Caco-2 (cell line): ENCODE measurements at places on chromosomes 7 and 10. TPM values are rescaled to one million over a fixed set of nuclear protein-coding genes. Genes with fewer than 3 reads are reported as not detected.
A peak's percentile ranks its signal among the peaks of the same experiment; 100 is the strongest.

- peak overlapping the region; percentile 25 for H3K27ac ChIP-seq
- no peak overlapping the region for H3K4me3 ChIP-seq
- no peaks in the 10 kb centered on the region for H3K27me3 ChIP-seq
- no peaks in the 10 kb centered on the region for H3K36me3 ChIP-seq
- no peak for DNase-seq
Observed at GRCh38 chr7:5689118-5689517, 92.3 kb downstream of the RNF216 start.

- H3K4me1 ChIP-seq, result no peaks in the 10 kb centered on the region
- H3K4me3 ChIP-seq, result no peak overlapping the region
- peaks cover 1% of the 10 kb centered on the region; the same call in 1 of the 2 replicates for H3K36me3 ChIP-seq
- DNase-seq, result no peak
Observed at GRCh38 chr7:128755819-128756476, 16.8 kb downstream of the CALU start.

Gene GTF2IRD1
- total RNA-seq, result 53.6 and 54.6 TPM in 2 replicates

- no peaks in the 10 kb centered on the region for H3K36me3 ChIP-seq
- no peaks in the 10 kb centered on the region for H3K27me3 ChIP-seq
- H3K4me1 ChIP-seq, result 0 out of 2 replicates have a peak, but pooled peaks cover 6% of the 10 kb centered on the region
- DNase-seq, result no peak
- no peak overlapping the region for H3K4me3 ChIP-seq
Observed at GRCh38 chr7:135799881-135800280, 51.3 kb upstream of the FAM180A start.

GRCh38 chr7:34991938-34992840 lies 45.1 kb downstream of the DPY19L1 start:
- no peak overlapping the region for H3K4me3 ChIP-seq
- DNase-seq, result no peak
- H3K36me3 ChIP-seq, result no peaks in the 10 kb centered on the region
- no peak overlapping the region for H3K27ac ChIP-seq
- no peaks in the 10 kb centered on the region for H3K27me3 ChIP-seq

Gene SLC39A12
- not detected in 2 replicates for total RNA-seq

Gene UNCX
- not detected in 2 replicates for total RNA-seq

- H3K36me3 ChIP-seq, result no peaks in the 10 kb centered on the region
- no peaks in the 10 kb centered on the region for H3K4me1 ChIP-seq
- no peak for DNase-seq
- H3K4me3 ChIP-seq, result no peak overlapping the region
- no peak overlapping the region for H3K27ac ChIP-seq
Observed at GRCh38 chr10:30827531-30828120, 198.1 kb upstream of the LYZL2 start.

Gene PLCE1
- total RNA-seq, result 10.7 and 12.8 TPM in 2 replicates

Gene AP4M1
- 14.9 and 16.2 TPM in 2 replicates for total RNA-seq

DNA sequence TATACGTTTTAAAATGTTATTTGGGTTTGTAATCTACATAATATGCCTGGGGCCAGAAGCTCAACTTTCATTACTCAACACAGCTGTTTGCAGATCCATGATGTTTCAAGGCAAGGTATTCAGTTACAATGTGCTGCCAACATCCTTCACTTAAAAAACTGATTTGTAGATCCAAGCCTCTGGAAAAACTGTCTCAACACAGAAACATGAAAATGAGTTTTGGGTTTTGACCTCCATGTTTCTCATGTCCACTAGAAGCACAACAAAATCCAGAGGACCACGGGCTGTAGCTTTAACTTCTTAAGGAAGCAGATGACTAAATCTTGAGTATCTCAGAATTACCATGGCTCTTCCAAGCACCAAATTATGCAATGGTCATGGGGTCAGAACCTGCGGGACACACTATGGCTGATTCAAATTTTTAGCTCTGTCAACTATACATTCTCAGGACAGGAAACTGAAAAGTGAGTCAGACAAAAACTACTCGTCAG lies 247.1 kb upstream of the GRB10 start:
- H3K36me3 ChIP-seq, result peaks cover 1% of the 10 kb centered on the region
- no peak overlapping the region for H3K27ac ChIP-seq
- H3K4me1 ChIP-seq, result no peaks in the 10 kb centered on the region
- H3K27me3 ChIP-seq, result no peaks in the 10 kb centered on the region
- no peak overlapping the region for H3K4me3 ChIP-seq

Gene MUC12
- 0.16 and 0.49 TPM in 2 replicates for total RNA-seq

DNA sequence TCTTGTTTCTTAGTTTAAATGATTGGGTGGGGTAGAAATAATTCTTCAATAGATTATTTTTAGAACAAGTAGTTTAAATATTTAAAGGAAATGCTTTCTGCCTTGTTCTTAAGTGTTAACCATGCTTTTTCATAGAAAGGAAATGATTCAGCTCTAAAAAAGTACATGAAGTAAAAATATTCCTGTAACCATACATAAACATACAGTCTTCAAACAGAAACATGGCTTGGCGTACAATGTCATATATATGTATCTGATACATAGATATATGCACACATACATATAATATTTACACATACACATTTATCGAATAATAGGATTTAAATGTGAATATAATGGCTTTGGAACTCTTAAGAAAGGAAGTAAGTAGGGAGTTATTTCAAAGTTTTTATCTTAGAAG lies 84.4 kb downstream of the RUNDC3B start:
- no peak overlapping the region for H3K4me3 ChIP-seq
- H3K36me3 ChIP-seq, result no peaks in the 10 kb centered on the region
- H3K27ac ChIP-seq, result no peak overlapping the region
- no peaks in the 10 kb centered on the region for H3K4me1 ChIP-seq

- no peak for DNase-seq
- no peaks in the 10 kb centered on the region for H3K4me1 ChIP-seq
- no peak overlapping the region for H3K27ac ChIP-seq
- H3K36me3 ChIP-seq, result no peaks in the 10 kb centered on the region
- no peaks in the 10 kb centered on the region for H3K27me3 ChIP-seq
- H3K4me3 ChIP-seq, result no peak overlapping the region
Observed at GRCh38 chr7:26367219-26367711, 75.6 kb downstream of the SNX10 start.

Gene FAM25G
- not detected in 2 replicates for total RNA-seq

- no peak for DNase-seq
- no peaks in the 10 kb centered on the region for H3K36me3 ChIP-seq
- H3K4me1 ChIP-seq, result no peaks in the 10 kb centered on the region
- no peaks in the 10 kb centered on the region for H3K27me3 ChIP-seq
- H3K27ac ChIP-seq, result no peak overlapping the region
Observed at GRCh38 chr10:107553470-107553869, 389.0 kb upstream of the SORCS1 start.

GRCh38 chr10:58515291-58515941 lies 2.7 kb downstream of the BICC1 start:
- H3K4me1 ChIP-seq, result peaks cover 48% of the 10 kb centered on the region
- no peaks in the 10 kb centered on the region for H3K27me3 ChIP-seq
- no peaks in the 10 kb centered on the region for H3K36me3 ChIP-seq
- H3K27ac ChIP-seq, result peak overlapping the region; percentile 5

DNA sequence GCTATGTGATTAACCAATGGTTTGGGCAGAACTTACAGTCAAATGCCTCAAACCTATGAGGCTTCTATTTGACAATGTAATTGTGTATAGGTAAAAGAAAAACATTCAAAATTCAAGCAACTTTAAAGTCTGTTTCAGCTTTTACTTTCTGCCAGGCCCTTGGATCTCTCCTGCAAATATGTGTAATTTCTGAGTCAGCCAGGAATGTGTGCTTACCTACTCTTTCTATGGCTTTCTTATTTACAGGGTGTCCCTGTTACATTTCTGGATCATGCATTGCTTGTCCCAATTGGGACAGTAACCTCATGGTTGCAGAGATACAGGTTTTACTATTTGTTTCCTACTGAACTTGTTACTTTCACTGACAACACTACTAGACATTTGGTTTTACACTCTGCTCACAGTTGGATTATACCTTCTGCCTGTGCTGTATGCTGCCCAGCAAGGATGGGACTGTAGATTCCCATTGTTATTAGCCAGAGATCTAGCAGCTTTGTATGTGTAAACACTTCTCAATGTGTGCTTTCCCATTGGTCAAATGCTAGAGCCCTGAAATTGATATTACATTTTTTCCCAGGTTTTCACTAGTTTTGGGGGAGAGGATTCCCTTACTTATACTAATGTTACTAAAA lies 355.3 kb downstream of the ARL4A start:
- H3K4me3 ChIP-seq, result no peak overlapping the region
- DNase-seq, result no peak
- peaks cover 20% of the 10 kb centered on the region for H3K4me1 ChIP-seq
- no peaks in the 10 kb centered on the region for H3K36me3 ChIP-seq
- H3K27ac ChIP-seq, result peak overlapping the region; percentile 16

Gene AGAP5
- total RNA-seq, result 14.3 and 16.7 TPM in 2 replicates

DNA sequence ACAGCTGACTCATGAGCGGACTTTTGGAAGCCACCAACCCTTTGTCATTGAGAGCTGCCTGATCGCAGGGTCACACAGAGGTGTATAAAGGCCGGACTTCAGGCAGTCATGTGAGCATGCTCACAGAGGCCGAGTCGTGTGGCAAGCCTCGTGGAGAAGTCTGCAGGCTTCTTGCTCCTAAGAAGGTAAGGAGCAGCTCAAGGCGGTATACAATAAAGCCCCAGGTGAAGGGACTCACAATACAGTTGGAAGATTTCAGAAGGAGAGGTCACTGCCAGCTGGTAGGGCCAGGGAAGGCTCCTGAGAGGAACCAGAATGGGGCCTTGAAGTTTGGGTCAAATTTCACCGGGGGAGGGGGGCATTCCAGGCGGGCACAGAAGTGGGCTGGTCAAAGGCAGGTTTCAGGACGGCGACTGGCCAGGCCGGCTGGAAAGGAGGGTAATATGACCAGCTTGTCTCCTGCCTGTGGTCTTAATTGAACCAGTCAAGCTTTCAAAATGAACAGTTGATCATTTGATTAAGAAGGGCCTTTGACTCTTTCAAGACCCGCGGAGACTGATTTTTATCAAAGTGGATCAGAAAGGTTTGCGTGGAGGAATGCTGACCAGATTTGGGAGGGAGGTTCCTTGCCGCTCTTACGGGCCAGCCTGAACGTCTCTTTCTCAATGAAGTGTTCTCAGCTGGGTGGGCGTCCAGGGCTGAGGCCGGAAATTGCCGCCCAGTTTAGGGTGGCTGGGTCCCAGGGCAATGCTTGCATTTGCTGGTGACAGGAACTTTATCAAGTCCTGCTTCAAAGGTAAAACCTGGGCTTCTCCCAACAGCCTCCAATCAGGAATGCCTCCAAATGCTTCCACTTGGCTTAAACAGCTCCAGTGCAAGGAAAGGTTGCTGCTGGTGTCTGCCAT lies 178.6 kb downstream of the EMX2 start:
- H3K27me3 ChIP-seq, result no peaks in the 10 kb centered on the region; the same call in 1 of the 2 replicates
- no peak for DNase-seq
- H3K4me1 ChIP-seq, result peaks cover 9% of the 10 kb centered on the region; the same call in 1 of the 2 replicates
- H3K27ac ChIP-seq, result no peak overlapping the region
- H3K36me3 ChIP-seq, result no peaks in the 10 kb centered on the region
- H3K4me3 ChIP-seq, result no peak overlapping the region

- H3K27me3 ChIP-seq, result no peaks in the 10 kb centered on the region
- DNase-seq, result no peak
- H3K27ac ChIP-seq, result no peak overlapping the region
Observed at GRCh38 chr7:116232920-116233319, 22.6 kb downstream of the TES start.

- no peak for DNase-seq
- H3K36me3 ChIP-seq, result no peaks in the 10 kb centered on the region
- no peak overlapping the region for H3K27ac ChIP-seq
- no peak overlapping the region for H3K4me3 ChIP-seq
- H3K27me3 ChIP-seq, result 0 out of 2 replicates have a peak, but pooled peaks cover 1% of the 10 kb centered on the region
Observed at GRCh38 chr10:61589547-61590243, 73.0 kb upstream of the CABCOCO1 start.

DNA sequence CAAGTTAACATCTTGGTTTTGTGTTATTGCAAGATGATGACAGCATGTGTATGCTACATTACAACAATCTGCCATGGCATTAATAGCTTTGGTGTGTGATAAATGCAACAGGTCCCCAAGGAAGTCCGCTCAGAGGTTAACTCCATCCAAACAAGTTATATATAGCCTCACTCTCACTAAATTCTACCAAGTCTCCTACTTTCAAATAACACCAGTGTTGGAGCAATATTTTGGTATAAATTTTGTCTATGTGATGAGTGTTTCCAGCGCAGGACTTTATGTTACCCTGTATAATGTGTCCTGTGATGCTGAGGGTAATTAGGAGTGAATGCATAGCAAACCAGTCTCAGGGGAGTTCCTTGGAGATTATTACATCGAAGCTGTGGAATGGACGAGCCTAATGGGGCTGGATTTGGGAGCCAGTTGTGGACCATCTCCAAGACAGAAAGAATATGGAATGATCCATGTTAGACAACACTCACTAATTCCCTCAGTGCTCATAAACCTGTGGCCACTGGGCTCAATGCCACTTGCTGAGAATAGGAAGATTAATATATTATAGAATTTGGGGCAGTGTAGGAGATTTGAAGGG lies 127.6 kb upstream of the CXCL12 start:
- H3K4me1 ChIP-seq, result no peaks in the 10 kb centered on the region
- no peak for DNase-seq
- H3K27me3 ChIP-seq, result no peaks in the 10 kb centered on the region

Gene SRGN
- not detected in 2 replicates for total RNA-seq

Gene GCK
- total RNA-seq, result not detected in 2 replicates

Gene CDC14C
- total RNA-seq, result not detected in 2 replicates

Gene NKX1-2
- 2.0 and 2.8 TPM in 2 replicates for total RNA-seq

DNA sequence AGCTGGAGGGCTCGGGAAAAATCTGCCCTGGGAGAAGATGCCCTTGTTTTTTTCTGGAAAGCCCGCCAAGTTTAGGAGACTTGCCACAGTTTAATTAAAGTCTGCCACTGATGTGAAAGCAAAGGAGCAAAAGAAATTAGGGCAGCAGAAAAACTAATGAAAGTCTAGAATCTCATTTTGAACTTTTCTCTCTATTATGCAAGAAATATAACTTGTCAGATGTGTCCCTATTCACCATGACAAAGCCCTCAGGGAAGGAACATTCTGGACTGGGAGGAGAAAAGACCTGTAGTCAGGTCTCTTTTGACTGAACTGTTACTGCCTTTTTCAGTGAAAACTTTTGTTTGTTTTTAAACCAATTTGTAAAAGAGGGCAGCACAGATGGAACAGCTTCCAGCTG lies 715.5 kb downstream of the SORCS3 start:
- no peaks in the 10 kb centered on the region for H3K36me3 ChIP-seq
- DNase-seq, result no peak
- H3K4me3 ChIP-seq, result no peak overlapping the region
- H3K4me1 ChIP-seq, result no peaks in the 10 kb centered on the region
- no peaks in the 10 kb centered on the region for H3K27me3 ChIP-seq

Gene NANOS1
- total RNA-seq, result 4.6 and 5.9 TPM in 2 replicates

Gene PPP2R2D
- 34.4 and 39.8 TPM in 2 replicates for total RNA-seq

- no peaks in the 10 kb centered on the region; the same call in 1 of the 2 replicates for H3K4me1 ChIP-seq
- DNase-seq, result peak; percentile 37
- no peaks in the 10 kb centered on the region for H3K27me3 ChIP-seq
- no peak overlapping the region for H3K27ac ChIP-seq
- no peak overlapping the region for H3K4me3 ChIP-seq
Observed at GRCh38 chr10:133129071-133129858, 30.8 kb upstream of the KNDC1 start.

Gene FGL2
- not detected in 2 replicates for total RNA-seq

Gene TMEM213
- not detected in 2 replicates for total RNA-seq

- no peaks in the 10 kb centered on the region for H3K27me3 ChIP-seq
- peak; percentile 36 for DNase-seq
- H3K4me3 ChIP-seq, result no peak overlapping the region
- H3K4me1 ChIP-seq, result peaks cover 20% of the 10 kb centered on the region
- H3K27ac ChIP-seq, result no peak overlapping the region
- H3K36me3 ChIP-seq, result no peaks in the 10 kb centered on the region
Observed at GRCh38 chr10:63767138-63767801, 246.1 kb downstream of the REEP3 start.

GRCh38 chr7:139942636-139943035 lies 113.6 kb downstream of the TBXAS1 start:
- no peaks in the 10 kb centered on the region for H3K36me3 ChIP-seq
- H3K27me3 ChIP-seq, result no peaks in the 10 kb centered on the region; the same call in 1 of the 2 replicates
- H3K27ac ChIP-seq, result no peak overlapping the region

Gene H2BK1
- total RNA-seq, result not detected in 2 replicates
